Pulmonary artery endothelial cell (primary cell): ENCODE measurements at places on chromosomes 2 and 18. TPM values are rescaled to one million over a fixed set of nuclear protein-coding genes. Genes with fewer than 3 reads are reported as not detected.

RFTN2 gene
- 6.5 and 13.8 TPM in 2 replicates for total RNA-seq

WNT10A gene
- not detected in 2 replicates for total RNA-seq

CNGA3 gene
- not detected in 2 replicates for total RNA-seq

CMPK2 gene
- 0.39 and 0.92 TPM in 2 replicates for total RNA-seq

COMMD1 gene
- 41.4 and 42.3 TPM in 2 replicates for total RNA-seq

DLX1 gene
- total RNA-seq = 0.07 and 0.11 TPM in 2 replicates

GPAT2 gene
- total RNA-seq = 5.1 and 6.3 TPM in 2 replicates

PROKR1 gene
- not detected in 2 replicates for total RNA-seq

ZNF385B gene
- total RNA-seq = not detected in 2 replicates

TDRD15 gene
- not detected in 2 replicates for total RNA-seq

NCKAP5 gene
- 0.39 and 0.59 TPM in 2 replicates for total RNA-seq

DSC1 gene
- total RNA-seq = not detected in 2 replicates

CCDC150 gene
- total RNA-seq = 4.6 and 8.1 TPM in 2 replicates

B3GNT2 gene
- total RNA-seq = 34.6 TPM in 2 replicates

IL36A gene
- total RNA-seq = not detected in 2 replicates

DYNAP gene
- total RNA-seq = not detected in 2 replicates

C1D gene
- total RNA-seq = 16.1 and 19.8 TPM in 2 replicates

CTDP1 gene
- total RNA-seq = 36.1 and 37.1 TPM in 2 replicates

FAM124B gene
- 82.4 and 110 TPM in 2 replicates for total RNA-seq

ST3GAL5 gene
- total RNA-seq = 11.2 and 11.6 TPM in 2 replicates

CASP8 gene
- total RNA-seq = 14.0 and 21.5 TPM in 2 replicates

HRH4 gene
- total RNA-seq = 0.07 TPM in 1 of 2 replicates, not detected in the other

ZNF532 gene
- 31.0 and 44.0 TPM in 2 replicates for total RNA-seq
